Stimulated activated CD4-positive, alpha-beta T cell treated with anti-CD3 and anti-CD28 coated beads, Interleukin-4, amount 100 ng/mL, for 24 hours (primary cell): ENCODE measurements at places on chromosomes 5 and 9.

DNA sequence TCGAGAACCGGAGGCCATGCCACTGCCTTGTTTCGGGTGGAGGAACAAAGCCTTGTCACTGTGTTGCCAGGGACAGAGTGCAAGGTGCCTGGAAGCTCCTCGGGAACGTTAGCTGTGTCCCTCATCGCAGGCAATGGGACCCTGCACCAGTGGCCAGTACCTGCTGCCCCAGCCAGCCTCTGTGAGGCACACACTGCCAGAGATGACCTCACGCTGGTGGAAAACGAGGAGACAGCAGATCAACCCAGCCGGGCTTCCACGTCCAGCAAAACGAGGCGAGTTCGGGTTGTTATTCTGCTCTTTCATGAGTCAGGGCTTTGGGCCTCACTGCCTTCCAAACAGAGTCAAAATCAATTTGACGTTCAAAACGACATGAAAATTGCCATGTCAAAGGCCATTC, 104.1 kb downstream of the ADAMTS2 start:
- no peak for DNase-seq

DNA sequence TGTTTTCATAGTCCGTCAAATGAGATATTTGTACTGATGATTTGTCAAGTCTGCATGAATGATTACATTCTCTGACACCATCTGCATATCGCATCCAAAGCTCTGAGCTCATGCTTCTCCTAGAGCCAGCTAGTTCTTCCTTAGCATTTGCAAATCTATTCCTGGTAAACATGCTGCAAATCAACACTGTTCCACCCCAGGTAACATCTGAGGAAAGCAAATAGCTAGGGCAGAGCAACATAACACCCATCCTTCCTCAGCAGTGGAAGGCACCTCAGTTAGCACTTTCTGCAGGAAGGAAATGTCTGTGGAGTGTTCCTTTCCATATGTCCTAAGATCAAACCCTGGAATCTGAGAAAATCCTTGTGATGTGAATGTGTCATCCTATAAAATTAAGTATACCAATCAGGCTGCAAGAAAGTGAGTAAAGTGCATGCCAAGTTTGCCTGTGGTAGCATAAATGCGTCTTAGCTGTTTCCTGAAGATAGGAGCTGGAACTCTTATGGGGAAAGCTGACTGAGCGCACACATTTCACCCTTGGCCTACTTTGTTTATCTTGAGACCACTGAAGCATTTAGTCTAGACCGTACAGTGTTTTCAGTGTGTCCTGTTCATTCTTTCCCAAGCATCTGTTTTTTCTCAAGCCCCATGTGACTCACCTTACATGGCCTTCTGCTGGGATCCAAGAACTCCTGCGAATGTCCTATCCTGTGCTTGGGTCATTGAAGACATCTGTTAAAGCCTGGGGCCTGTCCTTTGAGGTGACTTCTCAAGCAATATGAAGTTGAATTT, 50.9 kb upstream of the STARD4 start:
- DNase-seq, result no peak

GRCh38 chr9:138025417-138025816, 147.8 kb downstream of the CACNA1B start:
- DNase-seq, result no peak

- DNase-seq, result no peak
Observed at GRCh38 chr5:116614603-116614920, 39.9 kb upstream of the SEMA6A start.

DNA sequence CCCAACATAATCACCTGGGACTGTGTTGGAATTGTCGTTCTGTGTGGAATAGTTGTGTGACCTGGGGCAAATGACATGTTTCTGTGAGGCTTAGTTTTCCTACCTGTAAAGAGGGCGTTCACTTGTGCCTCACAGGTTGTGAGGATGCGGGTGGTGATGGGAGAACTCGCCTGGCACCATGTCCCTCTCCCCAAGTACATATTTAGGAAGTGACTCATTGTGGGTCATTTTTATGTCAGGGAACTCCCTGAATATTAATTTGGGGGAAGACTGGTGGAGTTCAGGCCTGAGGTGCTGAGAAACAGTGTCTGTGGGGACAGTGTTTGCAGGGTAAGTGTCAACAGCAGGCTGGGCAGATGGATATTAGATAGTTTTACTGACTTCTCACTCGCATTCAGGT, 144.7 kb downstream of the KDM4C start:
- DNase-seq, result no peak

DNA sequence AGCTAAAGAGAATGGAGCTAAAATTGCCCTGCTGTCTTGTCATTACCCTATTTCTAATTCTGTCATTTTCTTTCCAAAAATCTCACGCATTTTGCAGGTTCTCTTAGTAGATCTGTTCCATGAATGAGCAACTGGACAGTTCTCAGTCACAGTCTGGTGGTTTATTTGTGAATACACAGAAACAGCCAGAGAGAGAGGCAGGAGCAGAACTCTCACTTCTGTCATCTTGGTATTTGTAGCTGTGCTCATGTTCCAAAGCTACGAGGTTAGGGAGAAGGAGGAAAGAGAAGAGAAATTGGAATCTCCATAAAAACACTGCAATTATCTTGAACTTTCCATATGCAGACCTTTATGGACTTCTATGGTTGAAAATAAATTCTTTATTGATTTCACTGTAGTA, 118.0 kb upstream of the OR13F1 start:
- no peak for DNase-seq

DNA sequence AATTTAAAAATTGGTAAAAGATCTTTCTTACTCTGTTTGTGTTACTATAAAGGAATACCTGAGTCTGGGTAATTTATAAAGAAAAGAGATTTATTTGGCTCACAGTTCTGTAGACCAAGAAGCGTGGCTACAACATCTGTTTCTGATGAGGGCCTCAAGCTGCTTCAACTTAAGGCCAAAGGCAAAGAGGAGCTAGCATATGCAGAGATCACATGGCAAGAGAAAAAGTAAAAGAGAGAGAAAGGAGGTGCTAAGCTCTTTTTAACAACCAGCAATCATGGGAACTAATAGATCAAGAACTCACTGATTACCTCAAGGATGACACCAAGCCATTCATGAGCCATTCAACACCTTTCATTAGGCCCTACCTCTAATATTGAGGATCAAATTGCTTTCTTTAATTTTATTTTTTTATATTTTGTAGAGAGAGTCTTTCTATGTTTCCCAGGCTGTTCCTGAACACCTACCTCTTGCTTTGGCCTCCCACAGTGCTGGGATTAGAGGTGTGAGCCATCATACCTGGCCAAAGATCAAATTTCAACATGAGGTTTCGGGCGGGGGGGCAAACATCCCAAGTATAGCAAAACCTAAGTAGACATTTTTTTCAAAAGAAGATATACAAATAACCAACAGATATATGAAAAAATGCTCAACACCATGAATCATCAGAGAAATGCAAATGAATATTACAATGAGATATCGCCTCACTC, 16.0 kb upstream of the SHC3 start:
- DNase-seq, result no peak

GRCh38 chr5:59769041-59769360, 124.5 kb downstream of the PDE4D start:
- DNase-seq, result no peak

DNA sequence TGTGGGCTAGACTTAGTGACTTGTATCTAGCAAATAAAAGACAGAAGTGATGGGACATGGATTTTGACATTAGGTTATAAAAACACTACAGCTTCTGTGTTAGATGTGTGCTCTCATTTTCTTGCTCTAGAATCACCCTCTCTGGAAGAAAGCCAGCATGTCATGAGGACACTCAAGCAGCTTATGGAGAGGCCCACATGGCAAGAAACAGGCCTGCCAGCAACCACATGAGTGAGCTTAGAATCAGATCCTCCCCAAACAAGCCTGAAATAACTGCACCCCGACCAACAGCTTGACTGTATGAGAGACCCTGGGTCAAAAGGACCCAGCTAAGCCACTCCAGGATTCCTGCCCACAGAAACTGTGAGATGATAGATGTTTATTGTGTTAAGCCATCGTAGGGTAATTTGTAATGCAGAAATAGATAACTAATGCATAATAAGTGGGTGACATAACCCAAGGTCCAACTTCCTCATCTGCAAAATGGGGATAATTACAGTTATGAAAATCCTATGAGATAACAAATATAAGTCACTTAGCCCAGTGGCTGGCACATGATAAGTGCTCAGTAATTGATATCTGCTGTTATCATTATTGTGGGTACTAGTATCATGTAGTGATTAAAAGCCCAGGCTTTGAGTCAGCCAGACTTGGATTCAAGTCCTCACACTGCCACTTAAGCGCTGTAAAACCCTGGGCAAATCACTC, 86.5 kb downstream of the KLHL3 start:
- DNase-seq, result no peak
